Stimulated activated CD8-positive, alpha-beta memory T cell treated with anti-CD3 and anti-CD28 coated beads, Interleukin-4, amount 100 ng/mL, for 4 hours (primary cell): ENCODE measurements at places on chromosomes 12 and 14.
A peak's percentile ranks its signal among the peaks of the same experiment; 100 is the strongest.

- DNase-seq, result no peak
Observed at GRCh38 chr14:66507181-66507721, 696 bp upstream of the GPHN start.

DNA sequence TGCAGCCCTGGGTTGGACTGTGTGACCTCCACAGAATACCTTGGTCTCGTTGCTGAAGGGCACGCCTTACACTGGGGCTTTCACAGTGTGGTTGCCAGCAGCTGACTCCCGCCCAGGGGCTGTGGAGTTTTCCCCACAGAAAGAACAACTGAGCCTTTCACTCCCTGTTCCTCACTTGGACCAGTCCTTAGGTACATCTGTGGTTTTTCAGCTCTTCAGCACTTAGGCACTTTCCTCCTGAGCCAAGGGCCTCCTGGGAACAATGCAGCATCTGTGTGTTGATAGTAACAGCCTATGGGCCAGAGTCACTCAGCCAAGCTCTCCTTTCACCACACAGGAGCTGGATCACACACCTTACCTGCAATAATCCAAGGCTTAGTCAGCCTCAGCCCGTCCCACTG is 25.0 kb downstream of the ERP27 start:
- no peak for DNase-seq

GRCh38 chr14:58535044-58535443 is 102.7 kb upstream of the DACT1 start:
- DNase-seq, result no peak

- no peak for DNase-seq
Observed at GRCh38 chr14:96452684-96453083, 49.5 kb upstream of the PAPOLA start.

- no peak for DNase-seq
Observed at GRCh38 chr12:26564391-26564790, 268.6 kb downstream of the ITPR2 start.

GRCh38 chr12:4894019-4894418 is 15.7 kb upstream of the KCNA1 start:
- DNase-seq, result no peak

GRCh38 chr14:68704736-68705720 is 87.8 kb downstream of the ZFP36L1 start:
- DNase-seq, result no peak

GRCh38 chr14:90449411-90449810 is 52.6 kb downstream of the CALM1 start:
- no peak for DNase-seq

DNA sequence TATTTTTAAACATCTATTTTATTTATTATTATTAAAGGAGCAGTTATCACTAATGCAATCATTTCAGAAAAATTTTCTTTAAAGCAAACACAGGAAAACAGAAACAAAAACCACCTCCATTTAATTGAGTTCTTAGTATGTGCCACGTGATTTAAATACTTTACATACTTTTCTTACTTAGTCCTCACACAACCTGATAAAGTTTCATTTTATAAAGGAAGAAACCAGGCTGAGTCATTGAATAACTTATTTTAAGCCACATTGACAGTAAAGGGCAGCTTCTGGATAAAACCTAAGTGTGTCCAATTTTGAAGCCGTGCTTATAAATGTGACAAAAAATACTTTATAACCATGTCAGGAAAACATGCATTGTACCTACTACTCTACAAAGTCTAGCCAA is 57.1 kb upstream of the PCED1B start:
- DNase-seq, result no peak

GRCh38 chr14:68819260-68819691 is 26.4 kb upstream of the ZFP36L1 start:
- no peak for DNase-seq

DNA sequence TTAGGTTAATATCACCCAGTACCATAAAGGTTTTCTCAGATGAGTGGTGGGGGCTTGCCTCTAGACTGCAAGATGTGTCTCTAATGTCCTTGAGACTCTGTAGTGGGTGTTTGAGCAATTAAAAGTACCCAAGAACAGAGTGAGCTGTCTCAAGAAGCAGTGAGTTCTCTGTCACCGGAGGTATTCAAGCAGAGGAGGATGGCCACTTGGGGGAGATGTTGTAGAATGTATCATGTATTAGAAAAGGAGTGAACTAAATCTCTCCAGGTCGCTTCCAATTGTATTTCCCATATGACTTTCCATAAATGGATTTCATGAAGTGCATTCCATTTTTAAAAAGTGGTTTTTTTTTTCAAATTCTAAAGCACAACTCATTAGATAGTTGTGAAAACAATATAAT is 35.0 kb downstream of the SLC17A8 start:
- DNase-seq, result no peak

GRCh38 chr14:90575781-90576180 is 179.0 kb downstream of the CALM1 start:
- DNase-seq, result no peak

GRCh38 chr14:103697206-103697602 is 18.0 kb downstream of the XRCC3 start:
- DNase-seq, result no peak

DNA sequence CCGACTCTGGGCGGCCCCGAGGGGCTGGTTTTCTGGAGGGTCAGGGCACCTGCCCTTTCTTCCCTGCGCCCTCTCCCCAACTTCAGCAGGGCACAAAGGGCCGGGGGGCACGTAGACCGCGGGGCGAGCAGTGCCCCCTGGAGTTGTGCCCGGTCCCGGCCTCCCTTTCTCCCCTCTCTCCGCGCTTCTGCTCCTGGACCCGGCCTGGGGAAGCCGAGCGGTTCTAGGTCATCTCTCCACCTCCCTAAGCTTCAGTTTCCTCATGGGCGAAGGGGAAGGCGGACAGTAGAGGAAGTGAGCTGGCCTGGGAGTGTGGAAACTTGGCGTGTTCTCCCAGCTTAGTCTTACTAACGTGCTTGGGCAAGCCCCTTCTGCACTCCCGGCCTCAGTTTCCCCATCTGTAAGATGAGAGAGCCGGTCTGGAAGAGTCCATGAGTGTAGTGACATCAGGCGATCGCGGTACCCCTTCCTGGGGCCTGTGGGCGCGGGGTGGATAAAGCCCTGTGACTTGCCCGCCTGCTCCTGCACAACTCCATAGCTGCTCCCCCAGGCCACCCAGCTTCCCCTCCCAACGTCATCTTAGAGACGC is 158.6 kb upstream of the PARP11 start:
- no peak for DNase-seq

GRCh38 chr12:93111773-93112172 is 182.7 kb upstream of the EEA1 start:
- no peak for DNase-seq

DNA sequence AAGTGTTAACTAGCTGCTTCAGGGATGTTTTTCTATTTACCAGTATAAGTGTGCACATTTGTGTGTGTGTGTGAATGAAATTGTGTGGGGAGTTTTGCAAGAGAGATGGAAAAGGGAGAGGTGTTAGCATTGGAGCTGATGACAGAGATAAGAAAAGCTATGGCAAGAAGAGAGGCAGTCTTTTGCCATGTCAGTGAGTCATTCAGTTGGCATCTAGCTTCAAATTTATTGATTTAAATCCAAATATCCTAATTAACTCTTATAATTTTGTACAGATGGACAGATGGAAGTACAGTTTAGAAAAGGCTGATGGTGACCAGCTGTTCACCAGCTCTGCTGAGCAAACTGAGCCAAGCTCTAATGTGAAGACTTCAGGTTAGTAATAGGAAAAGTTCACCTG is 3.3 kb upstream of the BHLHE41 start:
- no peak for DNase-seq

GRCh38 chr12:77248036-77248435 is 182.7 kb upstream of the E2F7 start:
- no peak for DNase-seq

GRCh38 chr14:36510874-36511273 is 9.2 kb downstream of the NKX2-1 start:
- no peak for DNase-seq

GRCh38 chr12:68203460-68203875 is 22.1 kb downstream of the IL26 start:
- DNase-seq, result no peak

GRCh38 chr14:91164676-91165075 is 50.8 kb downstream of the DGLUCY start:
- no peak for DNase-seq

DNA sequence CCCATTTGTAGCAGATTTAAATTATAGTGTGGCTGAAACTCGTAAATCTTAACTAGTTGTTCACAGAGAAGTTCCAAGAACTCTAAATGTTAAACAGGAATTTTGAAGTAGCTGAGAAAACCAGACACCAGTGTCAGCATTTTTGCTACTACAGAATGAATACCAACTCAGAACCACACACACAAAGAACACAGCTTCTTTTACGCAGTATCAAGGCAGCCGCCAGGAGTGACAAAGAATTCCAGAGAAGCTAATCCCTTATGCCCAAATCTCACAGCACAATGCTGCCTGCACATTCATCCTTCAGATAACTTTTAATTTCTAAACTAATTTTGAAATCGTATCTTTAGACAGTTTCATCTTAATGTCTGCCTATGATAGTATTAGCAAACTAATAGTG is 37.4 kb downstream of the SLC6A15 start:
- no peak for DNase-seq

- DNase-seq, result no peak
Observed at GRCh38 chr12:95220190-95220589, 2.6 kb downstream of the VEZT start.

DNA sequence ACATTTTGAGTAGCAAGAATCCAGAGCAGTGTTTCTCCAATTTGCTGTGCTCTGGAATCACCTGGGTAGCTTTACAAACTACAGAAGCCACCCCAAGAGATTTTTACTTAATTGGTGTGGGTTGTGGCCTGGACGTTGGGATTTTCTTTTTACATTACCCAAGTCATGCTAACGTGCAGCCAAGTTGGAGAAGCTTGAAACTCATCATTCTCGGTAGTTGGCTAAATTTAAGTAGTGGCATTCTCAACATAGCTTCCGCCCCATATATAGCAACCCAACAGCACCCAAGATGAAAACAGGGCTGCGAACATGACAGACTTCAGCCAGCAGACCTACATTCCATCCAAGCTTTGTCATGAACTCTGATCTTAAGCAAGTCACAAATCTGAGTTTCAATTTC is 25.0 kb downstream of the DAD1 start:
- no peak for DNase-seq

- no peak for DNase-seq
Observed at GRCh38 chr14:42374332-42374731, 767.7 kb downstream of the LRFN5 start.

DNA sequence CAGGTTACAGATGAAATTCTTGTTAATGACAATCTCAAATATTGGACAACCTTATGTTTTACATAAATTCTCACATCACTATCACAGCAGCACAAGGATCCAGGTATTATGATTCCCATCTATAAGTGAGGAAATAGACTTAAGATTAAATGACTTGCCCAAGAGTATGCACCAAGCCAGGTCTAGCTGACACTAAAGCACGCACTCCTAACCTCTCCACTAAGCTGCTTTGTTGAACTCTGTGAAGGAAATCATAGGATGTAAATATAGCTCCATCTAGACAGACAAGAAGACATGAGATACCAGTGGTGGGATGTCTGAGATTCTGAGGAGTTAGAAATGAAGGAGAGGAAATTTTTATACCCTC is 87.9 kb downstream of the PHLDA1 start:
- DNase-seq, result no peak

- no peak for DNase-seq
Observed at GRCh38 chr12:15886372-15887042, 4.3 kb downstream of the STRAP start.

- DNase-seq, result peak; percentile 17
Observed at GRCh38 chr14:89915114-89915878, 39.2 kb downstream of the EFCAB11 start.

DNA sequence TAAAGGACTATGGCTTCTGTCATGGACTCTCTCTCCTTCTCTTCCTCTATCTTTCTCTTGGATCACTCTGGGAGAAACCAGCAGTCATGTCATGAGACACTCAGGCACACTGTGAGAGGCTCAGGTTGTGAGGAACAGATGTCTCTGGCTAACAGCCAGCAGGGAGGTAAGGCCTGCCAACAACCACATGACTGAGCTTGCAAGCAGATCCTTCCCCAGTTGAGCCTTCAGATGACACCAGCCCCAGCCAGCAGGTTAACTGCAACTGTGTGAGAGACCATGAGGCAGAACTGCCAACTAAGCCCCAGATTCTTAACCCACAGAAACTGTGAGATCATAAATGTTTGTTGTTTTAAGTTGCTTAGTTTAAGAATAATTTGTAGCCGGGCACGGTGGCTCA is 90.6 kb downstream of the VCPKMT start:
- DNase-seq, result no peak

GRCh38 chr12:20656600-20656999 is 38.5 kb upstream of the SLCO1C1 start:
- no peak for DNase-seq

DNA sequence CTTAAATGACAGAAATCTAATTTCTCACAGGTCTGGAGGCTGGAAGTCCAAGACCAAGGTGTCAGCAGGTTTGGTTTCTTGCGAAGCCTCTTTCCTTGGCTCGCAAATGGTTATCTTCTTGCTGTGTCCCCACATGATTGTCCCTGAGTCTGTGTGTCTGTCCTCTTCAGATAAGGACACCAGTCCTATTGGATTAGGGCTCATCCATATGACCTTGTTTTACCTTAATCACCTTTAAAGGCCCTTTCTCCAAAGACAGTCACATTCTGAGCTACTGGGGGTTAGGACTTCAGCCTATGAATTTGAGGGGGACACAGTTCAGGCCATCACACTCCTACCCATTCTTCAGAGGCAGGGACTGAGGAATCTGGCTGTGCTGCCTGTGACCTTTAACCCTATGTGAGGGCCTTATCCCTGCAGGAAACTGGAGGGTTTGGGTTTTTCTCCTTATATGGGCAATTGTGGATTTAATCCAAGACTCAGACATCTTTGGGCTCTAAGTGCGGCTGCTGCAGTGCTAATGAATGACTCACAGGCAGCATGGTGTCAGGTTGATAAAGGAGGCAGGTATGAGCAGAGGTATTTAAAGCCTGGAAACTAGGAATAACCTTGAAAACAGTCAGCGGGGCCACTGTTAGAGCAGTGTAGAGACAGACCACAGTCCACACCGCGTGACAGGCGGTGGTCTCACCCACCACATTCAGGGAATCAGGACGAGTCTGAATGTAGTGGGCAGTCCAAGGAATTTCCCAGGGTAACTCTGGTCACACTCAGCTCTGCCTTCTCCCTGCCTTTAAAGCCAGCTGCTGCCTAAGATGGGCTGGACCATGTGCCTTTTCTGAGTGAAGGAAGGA is 10.2 kb downstream of the TPCN1 start:
- no peak for DNase-seq

DNA sequence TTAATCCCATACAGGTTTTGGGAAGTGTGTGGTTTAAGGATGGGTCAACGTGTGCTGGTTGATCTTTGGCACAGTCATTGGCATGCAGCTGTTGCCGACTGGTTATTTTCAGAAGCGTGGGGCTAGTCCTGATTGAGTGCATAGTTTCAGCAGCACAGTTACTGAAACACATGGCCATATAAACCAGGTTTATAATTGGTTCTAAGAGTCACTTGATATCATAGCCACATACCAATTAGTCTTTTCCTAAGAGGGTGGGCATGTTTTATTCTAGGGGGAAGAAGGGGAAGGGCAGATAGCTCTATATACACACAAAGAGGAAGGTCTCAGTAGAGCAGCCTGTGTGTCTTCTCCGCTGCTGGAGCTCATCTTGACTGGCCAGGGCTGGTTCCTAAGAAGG is 11.0 kb upstream of the RPS6KL1 start:
- no peak for DNase-seq
